Activated T-cell treated with anti-CD3 and anti-CD28 coated beads, Interleukin-2, amount 50 U/mL, for 24 hours (primary cell): ENCODE measurements at places on chromosomes 2 and 18.

GRCh38 chr2:177289824-177290628 lies 25.5 kb upstream of the NFE2L2 start:
- DNase-seq = no peak

DNA sequence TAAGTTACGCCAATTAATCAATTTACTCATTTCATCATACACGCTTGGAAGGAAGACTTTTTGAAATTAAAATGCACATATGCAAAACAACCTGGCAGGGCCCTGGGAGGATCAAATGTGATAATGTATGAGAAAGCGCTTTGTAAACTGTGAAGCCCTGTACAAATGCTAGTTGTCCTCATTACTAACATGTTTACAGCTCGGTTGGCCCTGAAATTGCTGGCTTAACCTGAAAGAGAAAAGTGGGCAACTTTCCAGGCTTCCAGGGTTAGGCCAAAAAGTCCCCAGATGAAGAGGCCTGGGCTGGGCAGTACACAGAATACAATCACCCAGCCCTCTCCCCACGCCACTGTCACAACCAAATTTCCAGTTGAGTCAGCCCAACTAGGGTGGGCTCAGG lies 60.2 kb downstream of the DNMT3A start:
- no peak for DNase-seq

DNA sequence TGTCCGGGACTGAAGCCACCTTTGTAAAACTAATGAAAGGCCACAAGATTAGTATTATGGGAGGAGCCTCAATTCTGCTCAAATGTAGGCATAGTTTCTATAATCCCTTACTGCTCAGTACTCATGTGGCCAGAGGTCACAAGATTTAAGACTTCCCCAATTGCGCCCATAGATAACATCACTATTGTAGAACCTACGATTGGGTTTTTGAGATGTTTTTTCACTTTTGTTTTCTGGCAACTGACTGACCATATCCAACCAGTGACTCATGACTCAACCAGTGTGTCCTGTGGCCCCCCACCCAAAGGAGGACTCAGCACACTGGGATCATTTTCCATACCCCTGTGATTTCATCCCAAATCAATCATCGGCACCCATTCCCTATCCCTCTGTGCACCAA lies 15.2 kb upstream of the TSPYL6 start:
- DNase-seq = no peak

DNA sequence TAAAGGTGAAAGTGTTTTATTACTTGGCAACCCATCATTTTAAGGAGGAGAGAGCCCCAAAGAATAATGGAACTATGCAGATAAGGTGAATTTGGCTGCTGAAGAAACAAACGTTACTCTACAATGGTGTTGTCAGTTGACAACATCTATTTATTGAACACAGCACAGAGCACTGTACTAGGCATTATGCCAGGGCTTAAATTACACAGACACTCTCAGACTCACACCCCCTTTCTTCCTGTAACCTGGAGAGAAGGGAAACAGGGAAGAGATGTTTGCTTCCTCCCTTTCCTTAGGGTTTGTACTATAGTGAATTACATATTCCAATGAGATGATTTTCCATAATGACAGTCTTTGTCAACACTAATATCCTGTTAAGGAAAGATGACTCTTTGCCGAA lies 94.0 kb upstream of the ATP5MC3 start:
- DNase-seq = no peak

- no peak for DNase-seq
Measured at GRCh38 chr2:191316246-191316994, 71.2 kb downstream of the MYO1B start.

DNA sequence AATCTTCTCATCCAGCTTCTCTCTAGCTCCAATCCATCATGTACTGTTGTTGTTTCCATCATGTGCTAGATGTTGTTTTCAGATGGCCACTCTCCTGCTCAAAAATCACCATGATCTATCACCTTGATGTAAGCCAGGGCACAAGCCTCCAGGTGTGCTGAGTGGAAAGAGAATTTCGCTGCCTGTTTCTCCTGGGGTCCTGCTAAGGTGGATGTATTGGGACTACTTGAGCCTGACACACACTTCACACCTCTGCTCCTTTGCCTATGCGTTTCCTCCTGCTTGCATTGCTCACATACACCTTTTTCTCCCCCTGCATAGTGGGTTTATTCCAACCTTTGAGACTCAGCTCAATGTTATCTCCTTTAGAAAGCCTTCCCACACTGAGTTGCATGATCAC lies 287.6 kb downstream of the CYRIA start:
- DNase-seq = no peak

GRCh38 chr2:113127646-113128570 lies 510 bp downstream of the IL1RN start:
- no peak for DNase-seq

DNA sequence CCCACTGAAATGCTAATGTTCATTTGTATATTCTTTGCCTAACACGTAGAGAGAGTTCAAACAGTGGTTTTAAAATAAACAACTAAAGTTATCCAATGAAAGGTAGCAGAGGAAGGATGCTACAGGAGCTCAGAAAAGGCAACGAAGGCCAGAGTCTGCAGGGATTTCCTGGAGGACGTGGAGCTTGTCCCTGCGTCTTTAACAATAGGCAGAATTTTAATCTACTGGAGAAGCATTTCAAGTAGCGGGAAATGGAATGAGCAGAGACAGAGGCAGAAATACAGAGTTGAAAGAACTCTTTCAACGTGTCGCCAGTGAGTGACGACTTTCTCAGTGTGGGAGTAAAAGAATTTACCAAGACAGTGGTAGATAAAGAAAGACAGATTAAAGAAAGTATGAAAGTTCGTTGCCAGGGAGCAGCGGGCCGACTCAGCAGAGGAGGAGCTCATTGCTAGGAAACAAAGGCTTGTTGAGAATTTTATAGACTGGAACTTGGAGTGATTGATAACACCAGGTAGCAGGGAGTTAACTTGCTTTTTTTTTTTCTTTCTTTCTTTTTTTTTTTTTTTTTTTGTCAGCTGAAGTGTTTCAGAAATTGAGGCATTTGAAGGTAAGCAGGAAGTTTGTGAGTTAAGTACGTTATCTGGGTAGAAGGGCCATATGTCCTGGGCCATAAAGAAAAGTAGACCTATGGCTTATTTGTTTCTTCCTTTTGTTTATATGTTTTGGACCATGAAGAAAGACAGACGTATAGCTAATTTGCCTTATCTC lies 625 bp upstream of the NBAS start:
- peak; percentile 36 for DNase-seq
